ENCODE measurements at places on chromosomes 3 and 15.

GRCh38 chr3:98884675-98885371, 16.7 kb downstream of the DCBLD2 start:
- DNase-seq: no peak

DNA sequence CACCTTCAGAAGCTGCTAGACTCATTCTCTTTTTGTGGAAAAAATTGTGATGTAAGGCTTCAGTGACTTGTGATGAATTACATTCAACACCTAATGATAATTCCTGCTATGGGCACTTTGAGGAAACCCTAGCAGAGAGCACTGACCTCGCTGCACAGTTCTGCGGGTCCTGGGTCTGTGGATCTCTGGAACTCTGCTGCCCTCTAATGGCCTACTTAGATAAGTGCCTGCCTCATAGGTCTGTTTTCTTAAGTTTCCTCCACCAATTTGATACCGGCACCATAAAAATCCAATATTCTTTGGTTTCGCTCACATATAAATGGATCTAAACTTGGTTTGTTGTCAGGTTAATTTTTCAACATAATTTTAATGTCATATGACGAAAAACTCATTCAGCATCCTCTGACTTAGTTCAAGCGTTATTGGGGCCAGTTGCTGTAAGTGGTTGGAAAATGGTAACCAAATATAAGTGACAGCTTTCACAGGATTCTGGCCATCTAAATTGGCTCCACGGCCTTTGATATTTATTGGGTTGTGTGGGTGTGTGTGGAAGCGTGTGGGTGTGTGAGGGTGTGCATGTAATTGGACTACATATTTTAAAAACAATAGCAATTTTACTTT, 10.4 kb downstream of the SLITRK3 start:
- DNase-seq: peak; percentile 8

- DNase-seq: no peak
These were observed 171.9 kb downstream of the ERC2 start for GRCh38 chr3:56296361-56296760.

- DNase-seq: no peak
These were observed 30.9 kb upstream of the ARRDC4 start for GRCh38 chr15:97929456-97930229.

DNA sequence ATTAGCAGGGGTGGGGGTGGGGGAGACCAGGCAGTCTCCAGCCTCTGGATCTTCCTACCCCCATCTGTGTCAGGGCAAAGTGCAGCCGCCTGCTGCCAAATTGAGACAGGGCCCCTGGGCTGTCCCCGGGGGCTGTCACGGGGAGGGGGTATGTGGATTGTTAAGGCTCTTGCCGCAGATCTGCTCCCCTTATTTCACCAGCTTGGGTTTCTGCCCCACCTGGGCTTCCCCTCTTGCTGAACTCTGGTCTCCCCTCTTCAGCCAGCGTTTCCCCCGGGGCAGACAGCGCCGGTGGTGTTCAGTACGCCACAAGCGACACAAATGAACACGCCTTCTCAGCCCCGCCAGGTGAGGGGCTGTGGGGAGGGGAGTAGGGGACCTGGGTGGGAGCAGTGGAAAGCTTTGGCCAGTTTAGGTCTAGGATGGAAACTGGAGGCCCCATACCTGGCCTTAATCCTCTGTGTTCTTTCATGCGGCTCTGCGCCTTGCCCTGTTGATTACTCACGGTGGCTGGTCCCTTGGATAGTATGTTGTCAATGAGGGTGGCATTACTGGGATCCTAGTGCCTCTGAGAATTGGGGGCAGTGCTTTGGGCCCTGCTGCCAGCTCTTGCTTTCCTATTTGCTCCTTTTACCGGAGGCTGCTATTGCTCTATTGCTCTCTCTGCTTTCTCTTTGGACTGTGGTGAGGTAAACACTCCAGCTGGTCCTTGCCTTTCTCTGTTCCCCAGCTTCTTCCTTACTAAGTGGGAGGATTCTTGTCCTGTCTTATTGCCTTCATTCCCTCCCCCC, 1.7 kb downstream of the EIF4G1 start:
- no peak for DNase-seq

DNA sequence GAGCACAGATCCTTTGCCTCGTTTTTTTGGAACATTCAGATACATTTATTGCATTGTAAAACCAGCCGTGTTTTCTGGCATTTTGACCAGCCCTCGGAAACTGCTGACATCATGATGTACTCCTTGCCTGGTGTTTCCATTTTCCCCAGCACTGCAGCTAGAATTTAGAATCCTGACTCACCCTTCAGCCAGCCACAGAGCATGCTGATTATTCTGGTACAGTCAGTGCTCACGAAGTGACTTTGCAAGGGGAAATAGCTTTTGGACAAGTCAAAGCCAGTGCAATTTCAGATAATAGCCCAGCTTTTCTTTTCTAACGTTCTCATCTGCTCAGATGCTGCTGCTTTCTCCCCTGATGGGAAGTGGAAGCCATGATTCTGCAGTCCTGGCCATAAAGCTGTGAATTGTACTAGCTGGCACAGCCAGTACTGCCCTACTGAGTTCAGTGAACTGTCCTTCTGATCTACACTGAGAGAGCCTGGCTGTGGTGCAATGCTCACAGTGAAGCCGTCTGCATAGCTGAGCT, 12.1 kb upstream of the CNBP start:
- DNase-seq: peak; percentile 95

DNA sequence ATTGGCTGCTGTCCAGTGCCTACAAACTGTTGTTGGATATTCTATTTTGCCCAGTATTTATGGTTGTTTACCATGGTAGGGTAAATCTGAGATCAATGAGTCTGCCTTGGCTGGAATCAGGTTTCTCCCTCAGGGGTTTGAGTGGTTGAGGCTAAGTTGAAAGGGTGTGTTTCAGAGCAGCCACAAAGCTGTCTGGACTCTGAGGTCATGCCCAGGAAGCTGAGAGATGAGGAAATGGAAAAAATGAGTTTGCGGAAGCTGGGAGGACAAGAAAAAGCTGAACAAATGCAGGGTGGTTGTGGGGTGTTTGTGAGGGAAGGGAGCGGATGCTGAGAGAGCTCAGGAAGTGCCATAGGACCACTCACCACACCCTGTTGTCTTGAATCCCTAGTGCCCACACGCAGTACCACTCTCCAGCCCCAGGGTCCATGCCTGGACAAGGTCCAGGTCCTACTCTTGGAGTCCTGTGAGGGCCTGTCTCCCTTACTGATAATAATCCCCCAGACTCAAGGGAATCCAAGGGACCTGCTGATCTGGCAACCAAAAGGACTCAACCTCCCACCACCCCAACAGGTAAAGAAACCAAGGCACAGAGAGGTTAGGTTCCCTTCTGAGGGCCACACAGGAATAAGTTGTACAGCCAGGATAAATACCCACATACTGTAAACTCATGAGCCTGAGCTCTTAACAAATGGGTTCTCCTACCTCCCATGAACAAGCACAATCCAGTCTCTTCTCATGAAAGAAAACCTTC, 81.6 kb downstream of the PPCDC start:
- peak; percentile 66 for DNase-seq

- DNase-seq: peak; percentile 89
These were observed 3.3 kb upstream of the ITPKA start for GRCh38 chr15:41490355-41490754.

DNA sequence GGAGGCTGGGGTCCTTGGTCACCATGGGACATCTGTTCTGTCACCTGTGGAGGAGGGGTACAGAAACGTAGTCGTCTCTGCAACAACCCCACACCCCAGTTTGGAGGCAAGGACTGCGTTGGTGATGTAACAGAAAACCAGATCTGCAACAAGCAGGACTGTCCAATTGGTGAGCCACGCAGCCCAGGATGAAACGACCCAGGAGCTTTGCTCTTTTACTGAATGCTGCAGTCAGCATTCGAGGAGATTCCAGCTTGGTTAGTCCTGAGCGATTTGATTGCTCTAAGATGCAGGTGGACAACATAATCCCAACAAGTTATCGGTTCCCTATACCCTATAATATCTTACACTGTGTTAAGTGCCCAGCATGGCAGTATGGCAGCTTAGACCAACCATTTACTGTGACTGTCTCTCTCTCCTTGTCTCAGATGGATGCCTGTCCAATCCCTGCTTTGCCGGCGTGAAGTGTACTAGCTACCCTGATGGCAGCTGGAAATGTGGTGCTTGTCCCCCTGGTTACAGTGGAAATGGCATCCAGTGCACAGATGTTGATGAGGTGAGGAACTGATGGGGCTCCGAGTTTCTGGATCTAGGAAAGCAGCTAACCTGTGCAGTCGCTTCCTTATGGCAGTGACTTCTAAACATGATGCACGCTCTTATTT, 7.8 kb downstream of the THBS1 start:
- peak; percentile 47 for DNase-seq

DNA sequence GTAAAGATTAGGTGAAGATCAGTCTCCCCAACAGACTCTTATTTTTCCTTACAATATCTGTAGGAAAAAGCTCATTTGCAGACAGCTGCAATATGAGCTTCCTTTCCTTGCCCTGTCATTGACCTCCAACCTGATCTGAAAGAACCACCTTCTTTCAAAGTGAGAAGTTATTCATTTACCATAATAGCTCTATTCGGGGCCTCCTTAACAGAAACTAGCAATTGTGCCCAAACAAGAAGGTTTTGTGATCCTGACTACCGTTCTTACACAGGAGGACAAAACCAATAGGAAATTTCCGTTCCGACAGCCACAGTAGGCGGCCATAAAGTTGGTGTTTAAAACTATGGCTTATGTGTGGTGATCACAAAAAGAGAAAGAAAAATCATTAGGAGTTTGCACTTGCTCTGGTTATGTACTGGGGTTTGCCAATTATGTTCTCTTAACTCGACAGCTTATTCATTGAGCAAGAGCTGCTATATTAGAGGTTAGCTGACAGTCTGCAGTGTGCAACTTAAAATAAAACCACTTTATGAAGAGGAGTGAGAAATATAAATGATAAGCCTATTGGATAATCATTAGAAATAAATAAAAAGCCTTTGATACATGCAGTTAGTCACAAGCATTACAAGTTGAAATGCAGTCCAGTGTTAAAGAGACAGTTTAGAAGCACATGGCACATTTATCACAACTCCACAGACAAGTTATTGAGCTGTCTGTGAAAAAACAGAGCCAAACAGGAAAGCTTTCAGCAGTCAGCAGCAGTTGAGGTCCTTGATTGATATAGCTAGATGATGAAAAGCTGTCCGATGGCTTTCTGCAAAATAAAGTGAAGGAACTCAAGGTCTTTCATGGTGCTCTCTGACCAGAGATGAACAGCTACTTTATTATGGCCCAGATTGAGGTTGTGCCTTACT, 199.8 kb downstream of the WDR72 start:
- DNase-seq: no peak

DNA sequence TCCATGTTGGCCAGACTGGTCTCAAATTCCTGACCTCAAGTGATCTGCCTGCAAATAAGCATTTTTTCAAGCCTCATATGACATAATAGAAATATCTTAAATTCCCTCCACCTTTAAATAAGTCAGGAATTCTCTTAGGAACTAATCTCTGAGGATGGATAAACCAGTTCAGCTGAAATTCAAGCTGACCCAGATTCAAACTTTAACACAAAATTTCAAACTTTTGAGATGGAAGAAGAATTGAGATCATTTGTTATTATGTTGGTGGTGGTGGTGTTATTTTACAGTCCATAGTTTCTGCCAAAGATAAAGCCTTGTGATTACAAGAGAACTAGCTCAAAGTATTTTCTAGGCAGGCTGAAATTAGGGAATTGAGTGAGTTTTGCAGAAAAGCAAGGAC, 85.5 kb downstream of the SSR3 start:
- no peak for DNase-seq

DNA sequence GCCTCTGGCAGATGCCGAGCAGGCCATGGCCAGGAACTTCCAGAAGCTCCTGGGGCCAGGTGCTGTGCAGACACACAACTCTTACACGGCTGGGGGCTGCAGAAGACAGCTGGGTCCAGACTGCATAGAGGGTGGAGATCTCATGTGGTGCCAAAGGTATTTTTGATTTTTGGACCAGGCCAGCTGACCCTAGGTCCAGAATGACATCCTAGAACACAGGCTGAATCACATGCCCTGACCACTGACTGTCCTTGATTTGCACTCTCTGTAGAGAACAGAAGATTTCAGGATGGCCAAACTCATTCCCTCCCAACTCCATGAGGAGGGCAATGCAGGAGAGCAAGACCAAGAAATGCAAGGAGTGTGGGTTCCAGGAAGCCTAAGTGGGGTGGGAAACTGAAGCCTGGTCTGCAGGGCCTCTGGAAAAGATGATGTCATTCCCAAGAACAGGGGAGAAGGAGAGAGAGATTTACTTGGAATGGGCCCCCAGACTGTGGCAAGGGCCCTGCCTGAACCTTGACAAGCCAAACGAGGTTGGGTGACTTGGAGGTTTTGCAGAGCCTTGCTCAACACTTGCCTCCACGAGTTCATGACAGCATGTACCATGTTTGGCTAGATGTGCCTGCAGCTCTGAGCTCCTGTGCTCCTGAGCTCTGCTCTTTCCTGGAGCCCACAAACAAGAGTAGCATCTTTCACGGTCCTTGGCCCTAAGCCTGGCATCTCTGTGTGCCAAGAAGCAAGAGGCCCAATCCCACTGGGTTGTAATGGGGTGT, 38.5 kb upstream of the CTSH start:
- DNase-seq: no peak

- no peak for DNase-seq
These were observed 49.3 kb downstream of the FBLN2 start for GRCh38 chr3:13598201-13598600.

GRCh38 chr3:171095063-171095462, 68.5 kb upstream of the SLC2A2 start:
- no peak for DNase-seq

- peak; percentile 93 for DNase-seq
These were observed 37.2 kb downstream of the IL20RB start for GRCh38 chr3:136994772-136995516.

DNA sequence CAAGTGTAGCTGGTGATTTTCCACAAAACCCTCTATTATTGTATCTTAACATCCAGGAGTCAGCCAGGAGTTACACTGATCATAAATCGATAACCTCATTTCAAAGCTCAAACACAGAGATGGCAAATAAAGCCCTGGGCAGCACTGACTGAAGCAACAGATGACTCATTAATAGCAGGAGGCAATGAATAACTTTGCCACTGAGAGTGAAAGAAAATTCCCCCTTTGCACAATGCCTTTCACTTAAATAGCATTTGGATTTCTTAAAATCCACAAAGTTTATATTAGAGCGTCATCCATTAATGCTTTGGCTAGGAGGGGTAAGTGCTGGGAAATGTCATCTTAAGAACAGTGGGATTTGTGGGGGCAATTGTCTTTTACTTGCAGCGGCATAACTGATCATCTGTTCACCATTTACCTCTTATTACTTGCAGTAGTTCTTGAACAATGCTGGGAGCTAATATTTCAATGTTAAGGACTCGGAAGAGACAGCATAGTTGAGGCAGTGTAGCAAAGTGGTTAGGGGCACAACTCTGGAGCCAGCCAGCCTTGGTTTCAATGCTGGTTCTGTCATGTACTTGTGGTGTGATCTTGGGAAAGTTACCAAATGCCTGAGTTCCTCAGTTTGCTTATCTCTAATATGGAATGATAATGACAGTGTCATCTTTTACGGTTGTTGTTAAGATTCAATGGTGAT, 630.4 kb upstream of the TBL1XR1 start:
- DNase-seq: peak; percentile 48

All from GM04504 (cell line).